ENCODE measurements at places on chromosomes 5 and 9.

- DNase-seq = no peak
Measured at GRCh38 chr5:131957721-131958441, 12.4 kb upstream of the MEIKIN start.

GRCh38 chr5:178327931-178328711 lies 95.5 kb upstream of the PHYKPL start:
- DNase-seq = no peak

DNA sequence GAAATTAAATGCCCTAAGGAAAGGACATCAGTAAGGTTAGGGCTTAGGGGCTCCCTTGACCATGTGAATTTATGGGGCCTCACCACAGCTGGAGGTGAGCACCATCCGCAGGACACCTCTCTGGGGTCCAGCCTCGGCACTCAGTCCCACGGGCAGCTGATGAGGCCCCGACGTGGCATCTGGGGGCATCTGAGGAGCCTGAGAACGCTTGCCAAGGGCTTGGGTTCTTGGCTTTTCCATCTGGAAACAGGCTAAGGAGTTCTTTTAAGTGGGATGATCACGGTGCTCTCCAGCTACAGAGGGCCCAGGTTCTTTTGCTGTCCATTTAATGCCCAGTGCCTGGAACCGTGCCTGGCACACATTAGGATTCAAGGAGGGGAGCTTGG lies 3.6 kb downstream of the NKX2-5 start:
- no peak for DNase-seq

GRCh38 chr5:37189355-37189754 lies 59.8 kb downstream of the CPLANE1 start:
- DNase-seq = no peak

GRCh38 chr9:96877269-96877668 lies 23.0 kb upstream of the ZNF782 start:
- DNase-seq = no peak

DNA sequence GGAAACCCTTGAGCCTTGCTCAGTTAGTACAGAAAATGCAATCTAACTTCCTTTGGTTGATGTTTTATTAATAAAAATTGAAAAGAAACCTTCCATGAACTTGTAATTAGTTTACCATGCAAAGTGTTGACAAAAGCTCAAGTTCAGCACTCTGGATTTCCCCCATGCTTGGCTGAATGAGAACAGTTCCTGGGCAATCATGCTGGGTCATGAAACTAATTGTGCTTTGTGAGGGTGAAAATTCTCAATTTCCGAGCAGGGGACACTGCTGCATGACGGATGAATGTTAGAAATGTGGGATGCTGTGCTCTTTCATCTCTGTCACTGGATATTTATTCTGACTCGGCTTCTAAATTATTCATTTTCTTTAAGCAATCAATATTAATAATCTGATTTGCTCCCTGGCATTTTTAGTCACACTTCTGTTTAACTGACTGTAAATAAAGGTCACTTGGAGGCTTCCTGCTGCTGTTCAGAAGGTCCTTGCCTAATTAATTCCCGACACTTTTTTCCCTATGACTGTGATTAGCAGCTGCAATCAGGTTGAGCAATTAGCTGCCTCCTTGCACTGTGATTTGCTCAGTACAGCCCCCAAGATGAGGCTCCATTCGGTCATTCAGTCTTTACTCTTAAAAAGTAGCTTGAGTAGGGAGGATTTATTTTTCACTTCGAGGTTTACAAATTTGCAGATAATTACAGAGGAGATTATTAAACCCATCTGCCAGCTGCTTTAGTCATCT lies 678.1 kb upstream of the ZNF608 start:
- DNase-seq = no peak

DNA sequence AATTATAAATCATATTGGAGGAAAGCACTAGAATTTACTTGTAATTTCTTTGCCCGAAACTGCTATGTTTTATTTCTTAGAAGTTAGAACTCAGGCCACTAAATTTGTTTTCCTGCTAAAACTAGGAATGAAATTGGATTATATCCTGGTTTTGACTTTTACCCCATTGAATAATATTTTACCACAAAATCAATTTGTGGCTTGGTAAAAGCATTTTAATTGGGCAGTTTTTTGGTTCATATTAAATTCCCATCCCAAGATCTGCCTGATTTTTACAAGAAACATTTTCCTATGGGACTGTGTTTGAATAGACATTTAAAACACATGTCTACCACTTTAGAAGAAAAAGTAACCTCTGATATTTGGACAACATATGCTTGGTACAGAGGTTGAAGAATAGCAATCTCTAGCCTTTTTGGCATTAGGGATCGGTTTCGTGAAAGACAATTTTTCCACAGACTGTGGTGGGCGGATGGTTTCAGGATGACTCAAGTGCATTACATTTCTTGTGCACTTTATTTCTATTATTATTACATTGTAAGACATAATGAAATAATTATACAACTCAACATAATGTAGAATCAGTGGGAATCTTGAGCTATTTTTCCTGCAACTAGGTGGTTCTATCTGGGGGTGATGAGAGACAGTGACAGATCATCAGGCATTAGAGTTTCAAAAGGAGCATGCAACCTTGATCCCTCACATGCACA lies 565.6 kb downstream of the PRR16 start:
- DNase-seq = no peak

DNA sequence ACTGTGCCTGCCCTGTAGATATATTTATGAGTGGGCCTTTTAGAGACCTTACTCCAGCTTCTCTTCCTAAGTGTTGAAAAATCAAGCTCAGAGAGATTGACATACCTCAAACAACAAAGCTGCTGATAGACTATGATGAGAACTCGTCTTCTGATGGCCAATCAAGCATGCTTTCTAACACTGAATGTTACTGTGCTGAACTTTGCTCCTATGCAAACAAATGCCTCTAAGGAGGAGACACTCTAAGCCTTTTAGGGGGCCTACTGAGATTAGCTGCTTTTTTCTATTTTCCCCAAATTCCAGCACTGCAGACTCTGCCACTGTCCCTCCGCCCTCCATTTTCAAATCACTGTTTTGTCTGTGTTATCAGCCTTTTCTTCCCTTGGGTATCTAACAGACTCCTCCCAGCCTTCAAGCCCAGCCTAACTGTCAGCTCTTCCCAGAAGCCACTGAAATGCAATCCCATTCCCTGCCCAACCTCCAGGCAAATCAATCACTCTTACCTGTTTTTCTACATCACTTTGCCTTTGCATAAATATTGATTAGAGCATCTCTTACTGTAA lies 39.5 kb downstream of the TXNDC8 start:
- DNase-seq = no peak

GRCh38 chr5:139668064-139668880 lies 20.1 kb downstream of the CXXC5 start:
- no peak for DNase-seq

DNA sequence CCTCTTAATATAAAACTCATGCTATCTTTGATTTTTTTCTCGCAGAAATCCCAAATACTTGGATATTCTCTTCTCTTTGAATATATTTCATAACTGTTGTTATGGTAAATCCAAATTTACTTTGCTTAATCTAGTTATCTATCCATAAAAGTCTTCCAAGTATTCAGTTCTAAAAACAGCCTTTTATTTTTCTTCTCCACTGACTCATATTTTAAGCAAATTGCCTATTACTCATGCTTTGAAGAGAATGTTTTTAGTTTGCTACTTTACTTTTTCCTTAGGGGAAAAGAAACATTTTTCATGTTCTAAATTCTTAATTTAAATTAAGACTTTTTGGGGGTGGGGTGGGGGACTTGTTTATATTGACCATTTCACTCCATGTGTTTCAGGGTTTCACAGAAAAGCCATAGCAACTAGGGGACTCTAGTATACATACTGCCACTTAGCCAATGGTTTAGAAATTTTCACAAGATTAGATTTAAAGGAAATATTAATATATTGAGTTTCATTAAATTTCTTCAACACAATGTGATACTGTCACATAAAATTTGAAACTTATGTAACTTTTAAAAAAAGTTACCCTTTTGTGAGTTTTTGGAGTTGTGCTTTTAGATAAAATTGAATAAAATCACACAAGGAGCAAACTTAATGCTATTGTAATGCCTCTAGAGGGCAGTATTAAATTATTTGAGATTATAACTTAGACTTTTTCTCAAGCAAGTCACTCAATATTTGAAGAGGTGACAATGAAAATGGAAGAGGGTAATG lies 545.8 kb upstream of the ARRDC3 start:
- no peak for DNase-seq

DNA sequence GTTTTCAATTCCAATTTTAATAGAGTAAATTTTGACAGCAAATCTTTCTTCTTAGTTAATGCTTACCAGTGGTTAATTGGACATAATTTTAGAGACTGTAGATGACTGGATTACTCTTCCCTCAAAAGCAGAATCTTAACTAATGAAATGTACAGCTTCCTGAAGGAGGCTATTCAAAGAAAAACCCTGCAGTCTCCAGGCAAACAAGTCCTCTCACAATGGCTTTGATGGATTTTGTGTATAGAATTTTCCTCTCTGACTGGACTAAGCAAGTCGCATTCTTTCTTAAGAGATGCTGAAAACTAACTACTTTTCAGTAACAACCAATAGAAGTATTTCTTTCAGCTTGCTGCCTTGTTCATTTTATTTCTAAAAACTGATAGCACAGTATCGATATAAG lies 35.7 kb upstream of the TMED7 start:
- no peak for DNase-seq

DNA sequence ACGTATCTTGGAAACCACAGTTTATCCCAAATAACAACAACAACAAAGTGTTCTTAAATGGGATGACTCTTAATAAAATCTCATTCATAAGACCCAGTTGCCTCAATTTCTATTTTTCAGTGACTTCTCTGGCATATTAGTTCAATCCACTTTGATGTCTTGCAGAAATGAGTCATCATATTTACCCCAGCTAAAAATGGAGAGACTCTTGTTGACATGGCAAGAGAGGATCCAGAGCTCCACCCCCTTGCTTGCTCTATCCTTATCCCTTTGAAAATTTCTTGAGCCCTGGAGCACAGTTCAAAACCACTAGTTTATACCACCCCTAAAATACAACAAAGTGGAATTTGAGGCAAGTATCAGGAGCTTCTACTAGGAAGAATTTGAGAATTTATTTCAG lies 20.8 kb downstream of the VCAN start:
- DNase-seq = no peak

DNA sequence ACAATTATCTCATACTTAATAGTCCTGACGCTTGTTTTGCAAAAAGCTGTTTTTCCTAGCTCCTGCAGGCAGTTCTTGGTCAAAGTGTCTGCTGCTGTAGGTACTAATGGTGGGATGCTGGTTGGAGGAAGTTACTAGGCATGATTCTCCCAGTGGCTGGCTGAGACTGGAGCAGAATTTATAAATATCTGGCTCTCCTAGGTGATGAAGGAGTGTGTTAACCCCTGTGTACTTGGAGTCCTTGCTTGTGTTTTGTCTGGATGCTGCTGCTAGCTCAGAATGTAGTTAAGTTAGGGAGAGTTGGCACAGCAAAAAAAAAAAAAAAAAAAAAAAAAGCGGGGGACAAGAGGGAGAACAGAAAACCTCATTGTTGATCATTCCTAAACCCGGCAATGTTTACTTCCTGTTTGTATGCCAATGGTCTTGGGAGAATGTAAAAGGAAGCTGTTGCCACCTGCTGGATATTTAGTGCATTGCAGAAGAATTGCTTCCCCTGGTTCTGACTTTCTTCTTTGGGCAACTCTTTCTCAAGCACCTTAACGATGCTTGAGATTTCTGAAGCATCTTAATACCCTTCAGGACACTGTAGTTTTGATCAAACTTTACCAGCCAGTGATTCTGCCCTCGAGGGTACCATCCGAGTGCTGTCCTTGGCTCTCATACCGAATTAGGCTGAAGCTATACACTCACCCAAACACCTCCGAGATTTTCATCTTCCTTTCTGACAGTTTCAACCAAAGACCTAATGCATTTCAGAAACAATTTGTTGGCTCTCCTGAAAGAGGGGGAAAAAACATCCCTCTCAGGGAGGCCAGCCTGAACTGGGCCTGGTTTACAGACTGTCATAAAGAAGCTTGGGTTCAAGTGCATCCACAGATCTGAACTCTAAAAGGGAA lies 71.7 kb upstream of the WWC1 start:
- DNase-seq = no peak

GRCh38 chr5:96220610-96221390 lies 212.2 kb downstream of the PCSK1 start:
- no peak for DNase-seq

DNA sequence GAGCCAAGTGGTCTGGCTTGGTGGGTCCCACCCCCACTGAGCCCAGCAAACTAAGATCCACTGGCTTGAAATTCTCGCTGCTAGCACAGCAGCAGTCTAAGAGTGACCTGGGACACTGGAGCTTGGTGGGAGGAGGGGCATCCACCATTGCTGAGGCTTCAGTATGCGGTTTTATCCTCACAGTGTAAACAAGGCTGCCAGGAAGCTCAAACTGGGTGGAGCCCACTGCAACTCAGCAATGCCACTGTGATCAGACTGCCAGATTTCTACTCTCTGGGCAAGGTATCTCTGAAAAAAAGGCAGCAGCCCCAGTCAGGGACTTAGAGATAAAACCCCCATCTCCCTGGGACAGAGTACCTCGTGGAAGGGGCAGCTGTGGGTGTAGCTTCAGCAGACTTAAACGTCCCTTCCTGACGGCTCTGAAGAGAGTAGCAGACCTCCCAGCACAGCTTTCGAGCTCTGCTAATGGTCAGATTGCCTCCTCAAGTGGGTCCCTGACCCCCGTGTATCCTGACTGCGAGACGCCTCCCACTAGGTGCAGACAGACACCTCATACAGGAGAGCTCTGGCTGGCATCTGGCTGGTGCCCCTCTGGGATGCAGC lies 18.2 kb upstream of the STK32A start:
- no peak for DNase-seq

- no peak for DNase-seq
Measured at GRCh38 chr9:95815961-95816360, 59.5 kb upstream of the ERCC6L2 start.

GRCh38 chr5:98942847-98943246 lies 14.0 kb upstream of the CHD1 start:
- DNase-seq = no peak

- no peak for DNase-seq
Measured at GRCh38 chr5:5203451-5203850, 63.3 kb downstream of the ADAMTS16 start.

Data from activated CD4-positive, CD25-positive, alpha-beta regulatory T cell (primary cell).